ENCODE measurements at places on chromosomes 6 and 20.
A peak's percentile ranks its signal among the peaks of the same experiment; 100 is the strongest.

DNA sequence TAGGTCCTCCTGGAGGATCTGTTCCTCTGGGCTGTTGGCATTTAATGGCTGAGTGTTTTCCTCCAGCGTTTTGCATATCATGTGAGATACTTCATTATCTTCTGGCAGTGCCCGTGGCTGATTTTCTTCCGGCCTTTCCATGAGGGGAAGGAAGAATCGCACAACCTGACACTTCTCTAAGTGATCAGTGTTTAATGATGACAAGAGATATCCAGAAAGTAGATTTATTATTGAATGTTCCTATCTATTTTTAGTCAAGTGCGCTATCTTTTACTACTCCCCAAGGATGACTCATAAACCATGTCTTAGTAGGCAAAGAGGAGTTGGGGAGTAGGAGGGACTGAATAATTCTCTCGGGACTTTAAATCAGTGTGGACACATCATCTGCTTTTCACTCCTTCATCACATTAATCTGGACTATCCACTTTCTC is 149.7 kb downstream of the PLCB4 start:
- no peak for DNase-seq

DNA sequence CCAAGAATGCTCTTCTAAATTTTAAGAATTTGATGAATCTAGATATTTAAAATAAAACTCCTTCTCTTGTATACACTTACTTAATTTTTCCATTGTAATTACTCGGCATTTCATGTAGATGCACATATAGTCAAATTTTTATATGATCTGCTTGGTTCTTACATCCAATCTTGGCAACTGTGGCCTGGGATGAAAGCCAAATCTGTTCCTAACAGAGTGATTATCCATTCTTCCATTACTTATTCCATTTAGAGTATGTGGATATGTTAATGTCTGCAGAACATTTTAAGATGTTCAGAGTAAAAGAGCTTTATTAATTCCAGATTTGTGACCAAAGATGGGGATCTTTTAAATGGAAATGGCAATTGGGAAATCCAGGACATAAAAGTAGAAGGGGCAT is 144.1 kb upstream of the PDE7B start:
- no peak for DNase-seq

- no peak for DNase-seq
Observed at GRCh38 chr20:16167423-16168130, 405.7 kb downstream of the KIF16B start.

DNA sequence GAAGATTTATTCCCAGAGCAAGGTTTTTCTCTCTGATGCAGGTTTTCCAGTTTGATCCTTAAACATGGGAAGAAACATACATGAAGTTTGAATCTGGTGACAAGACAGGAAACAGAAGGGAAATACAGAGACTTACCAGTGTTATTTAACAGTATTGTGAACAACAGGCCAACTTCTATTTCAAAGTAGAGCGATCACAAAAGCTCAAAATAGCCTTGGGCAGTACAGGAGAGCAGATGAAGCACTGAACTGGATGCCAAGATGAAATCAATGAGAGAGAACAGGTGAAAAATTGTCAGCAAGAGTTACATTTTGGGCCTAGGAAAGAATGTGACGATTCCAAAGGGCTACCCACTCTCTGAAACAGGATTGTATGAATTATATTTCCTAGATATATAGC is 114.8 kb upstream of the PTPRK start:
- no peak for DNase-seq

GRCh38 chr6:46014511-46015118 is 1.0 kb downstream of the CLIC5 start:
- DNase-seq, result peak; percentile 7

- no peak for DNase-seq
Observed at GRCh38 chr20:5143851-5144250, 17.0 kb downstream of the CDS2 start.

DNA sequence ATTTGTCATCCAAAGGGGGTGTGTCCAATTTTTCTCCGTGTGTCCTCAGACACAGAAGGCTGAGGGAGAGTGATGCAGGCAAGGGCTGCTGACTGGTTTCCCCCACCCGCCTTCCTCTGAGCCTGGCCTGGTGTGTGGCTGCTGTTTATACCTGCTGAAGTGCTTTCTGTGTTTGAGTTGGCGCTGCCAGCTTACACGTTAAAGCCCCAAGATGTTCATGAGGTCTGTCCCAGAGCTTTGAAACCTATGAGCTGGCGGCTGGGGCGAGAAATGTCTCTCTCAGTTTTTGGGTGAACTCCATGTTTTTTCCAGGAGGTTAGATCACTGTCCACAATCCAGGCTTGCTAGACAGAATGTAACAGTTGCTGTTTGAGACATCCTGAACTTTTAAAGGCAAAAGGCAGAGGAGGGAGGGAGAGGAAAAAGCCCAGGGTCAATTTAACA is 69.0 kb upstream of the CCN2 start:
- no peak for DNase-seq

GRCh38 chr6:11278207-11278559 is 45.7 kb upstream of the NEDD9 start:
- DNase-seq, result no peak

- DNase-seq, result no peak
Observed at GRCh38 chr20:46850416-46850815, 44.2 kb upstream of the EYA2 start.

DNA sequence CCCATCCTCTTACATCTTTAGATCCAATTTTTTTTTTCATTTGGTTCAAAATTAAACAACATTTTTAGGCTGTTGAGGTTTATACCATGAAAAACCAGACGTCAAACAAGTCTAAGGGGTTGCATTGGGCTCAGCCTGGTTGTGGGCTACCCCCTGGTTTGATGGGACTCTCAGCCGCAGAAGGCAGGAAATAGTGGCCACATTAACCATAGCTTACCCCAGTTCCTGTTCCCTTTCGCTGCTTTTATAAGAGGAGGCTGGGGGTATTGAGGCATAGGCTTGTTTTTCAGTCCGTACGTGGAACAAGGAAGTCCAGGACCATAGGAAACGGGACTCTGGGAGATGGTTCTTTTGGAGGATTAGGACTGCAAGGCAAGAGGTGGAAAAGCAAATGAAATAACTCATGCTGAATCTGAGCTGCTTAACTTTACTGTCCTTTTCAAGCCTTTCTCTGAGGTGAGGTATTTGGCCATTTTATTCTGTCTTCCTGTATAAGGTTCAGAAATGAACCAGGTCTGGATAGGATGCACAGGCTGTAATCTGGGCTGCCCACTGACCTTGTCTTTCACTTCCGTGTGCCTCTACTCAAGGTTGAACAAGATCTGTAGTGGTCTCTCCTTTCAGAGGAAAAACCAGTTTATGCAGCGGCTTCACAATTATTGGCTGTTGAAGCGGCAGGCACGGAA is 7.7 kb downstream of the BRPF3 start:
- DNase-seq, result no peak

- DNase-seq, result no peak
Observed at GRCh38 chr6:118735320-118735719, 83.9 kb upstream of the CEP85L start.

GRCh38 chr6:27908017-27908416 is 4.2 kb downstream of the OR2B2 start:
- DNase-seq, result no peak

DNA sequence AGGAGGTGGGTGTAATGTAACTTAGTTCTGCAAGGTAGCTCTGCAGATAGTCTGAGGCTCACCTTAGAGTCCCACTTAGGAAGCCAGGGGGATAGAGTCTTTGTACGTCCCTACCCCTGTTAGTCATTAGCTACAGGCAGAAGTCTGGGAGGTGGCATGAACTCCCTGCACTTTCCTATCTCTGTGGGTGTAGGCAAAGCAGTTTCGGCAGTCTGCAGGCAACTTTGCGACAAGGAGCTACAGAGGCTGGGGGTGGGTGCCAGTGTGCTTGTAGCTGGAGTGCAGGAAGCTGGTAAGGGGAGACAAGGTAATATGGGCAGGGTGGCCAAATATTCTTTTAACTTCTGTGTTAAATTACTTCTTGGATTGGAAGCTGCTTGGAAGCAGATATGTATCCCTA is 45.7 kb downstream of the NKAIN2 start:
- DNase-seq, result no peak

- DNase-seq, result no peak
Observed at GRCh38 chr20:23746321-23746720, 4.4 kb downstream of the CST1 start.

DNA sequence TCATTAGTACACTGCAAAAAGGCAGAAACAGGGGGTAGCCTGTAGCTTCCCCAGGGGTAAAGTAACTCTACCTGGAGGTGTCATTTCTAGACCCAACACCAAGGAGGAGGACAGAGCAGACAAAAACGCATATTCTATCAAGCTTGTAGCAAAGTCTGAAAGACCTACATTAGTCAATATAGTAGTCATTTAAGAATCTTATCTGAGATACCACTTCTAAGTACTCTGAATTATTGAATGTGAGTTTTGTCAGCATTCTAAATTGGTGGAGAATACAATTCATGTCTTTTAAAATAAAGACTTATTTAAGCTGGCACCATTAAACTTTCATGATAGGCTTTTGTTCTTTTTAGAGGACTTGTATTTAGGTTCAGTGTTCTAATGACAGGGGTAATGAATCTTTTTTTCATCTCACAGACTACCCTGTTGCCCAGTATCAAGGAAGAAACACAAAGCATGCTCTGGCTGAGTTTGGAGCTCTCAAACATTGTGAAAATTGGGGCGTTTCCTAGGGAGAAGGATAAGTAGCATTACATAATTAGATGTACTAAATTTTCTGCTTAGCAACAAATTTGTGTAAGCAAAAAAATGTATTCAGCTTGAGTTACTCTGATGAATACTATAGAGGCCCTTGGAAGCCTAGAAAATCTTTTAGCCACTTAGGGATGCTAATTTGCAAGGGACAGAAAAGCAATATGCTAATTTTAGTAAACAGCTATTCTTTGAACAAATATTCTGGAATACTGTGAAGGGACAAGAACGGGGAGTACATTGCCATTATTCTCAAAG is 255.4 kb upstream of the HSF2 start:
- DNase-seq, result no peak

- no peak for DNase-seq
Observed at GRCh38 chr6:43897571-43898302, 127.7 kb downstream of the VEGFA start.

GRCh38 chr6:43125119-43125518 is 46.0 kb upstream of the SRF start:
- DNase-seq, result no peak

GRCh38 chr6:128655978-128656498 is 135.6 kb upstream of the PTPRK start:
- DNase-seq, result peak; percentile 66

- no peak for DNase-seq
Observed at GRCh38 chr6:20757761-20758160, 223.5 kb downstream of the CDKAL1 start.

DNA sequence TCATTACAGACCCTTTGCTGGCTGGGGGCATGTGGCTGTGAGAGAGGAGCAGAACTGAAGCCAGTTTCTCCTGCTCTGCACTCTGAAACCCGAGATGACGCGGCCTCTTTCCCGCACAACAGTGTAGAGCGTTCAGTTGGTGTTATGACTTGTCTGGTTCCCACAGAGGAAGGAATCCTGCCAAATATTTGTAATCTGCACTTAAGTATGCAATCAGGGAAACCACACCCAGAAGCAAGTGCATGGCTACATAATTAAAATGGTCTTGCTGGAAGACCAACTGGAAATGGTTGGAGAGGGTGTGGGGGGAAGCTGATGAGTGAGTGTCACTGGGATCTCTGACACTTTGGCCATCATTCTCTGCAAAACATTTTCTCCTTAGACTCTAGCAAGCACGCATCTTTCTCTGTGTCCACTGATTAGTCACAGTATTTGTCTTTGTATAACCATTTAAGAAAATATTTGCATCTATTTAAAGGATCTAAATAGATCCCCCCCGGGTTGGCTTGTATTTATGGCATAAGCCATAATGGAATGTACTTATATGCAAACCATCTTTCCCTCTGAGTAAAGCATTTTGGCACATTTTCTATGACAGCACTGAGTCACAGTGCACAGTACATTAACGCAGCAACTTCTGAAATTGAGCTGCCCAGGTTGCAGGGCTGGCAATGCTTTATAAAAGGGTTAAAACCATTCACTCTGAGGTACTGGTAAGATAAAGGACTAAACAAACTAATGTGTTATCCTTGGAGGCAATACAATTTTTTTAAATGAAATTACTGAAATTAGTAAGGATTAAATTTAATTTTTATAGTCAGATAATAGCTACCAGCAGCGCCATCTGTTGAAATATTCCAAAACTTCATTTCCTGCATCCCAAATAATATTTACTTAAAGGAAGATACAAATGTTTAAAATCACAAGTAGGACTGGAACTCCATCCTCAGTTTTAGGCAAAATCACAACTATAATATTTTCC is 76.7 kb downstream of the FOXC1 start:
- DNase-seq, result peak; percentile 33

DNA sequence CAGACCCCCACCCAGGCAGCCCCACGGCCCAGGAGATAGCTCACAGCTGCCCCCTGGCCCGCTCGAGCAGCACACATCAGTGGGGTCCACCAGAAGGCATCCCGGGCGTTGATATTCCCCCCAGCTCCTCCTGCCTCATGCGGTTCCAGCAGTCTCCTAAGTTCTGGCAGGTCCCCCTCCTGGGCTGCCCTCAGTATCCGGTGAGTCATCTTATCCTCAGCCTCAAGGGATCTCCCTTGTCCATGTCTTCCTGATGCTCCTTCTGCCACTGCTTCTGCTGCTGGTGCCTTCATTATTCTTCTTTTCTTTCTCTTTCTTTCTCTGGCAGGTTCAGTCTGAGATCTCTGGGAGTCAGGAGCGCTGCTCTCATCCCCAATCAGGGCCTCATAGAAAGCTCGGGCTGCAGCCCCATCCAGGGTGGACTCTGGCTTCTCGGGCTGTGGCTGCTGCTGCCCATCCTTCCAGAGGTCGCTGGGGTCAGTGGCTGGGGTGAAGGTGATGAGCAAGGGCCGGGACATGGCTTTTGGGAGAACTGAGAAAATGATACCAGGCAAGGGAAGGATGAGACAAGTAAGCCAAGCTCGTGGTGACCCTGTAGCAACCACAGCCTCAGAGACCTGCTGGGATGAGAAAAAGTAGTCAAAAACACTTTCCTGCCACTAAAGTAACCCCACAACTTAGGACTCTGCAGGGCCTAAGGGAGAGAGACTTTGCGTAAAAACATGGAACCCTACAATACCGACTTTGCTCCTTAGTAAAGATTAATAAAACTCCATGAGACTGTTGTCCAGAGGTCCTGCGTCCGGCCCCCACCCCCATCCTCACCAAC is 622 bp downstream of the GPANK1 start:
- DNase-seq, result peak; percentile 37
